ENCODE measurements at places on chromosomes 1 and 21.

GRCh38 chr1:111847466-111847865 is 91.8 kb downstream of the DDX20 start:
- no peak for DNase-seq

DNA sequence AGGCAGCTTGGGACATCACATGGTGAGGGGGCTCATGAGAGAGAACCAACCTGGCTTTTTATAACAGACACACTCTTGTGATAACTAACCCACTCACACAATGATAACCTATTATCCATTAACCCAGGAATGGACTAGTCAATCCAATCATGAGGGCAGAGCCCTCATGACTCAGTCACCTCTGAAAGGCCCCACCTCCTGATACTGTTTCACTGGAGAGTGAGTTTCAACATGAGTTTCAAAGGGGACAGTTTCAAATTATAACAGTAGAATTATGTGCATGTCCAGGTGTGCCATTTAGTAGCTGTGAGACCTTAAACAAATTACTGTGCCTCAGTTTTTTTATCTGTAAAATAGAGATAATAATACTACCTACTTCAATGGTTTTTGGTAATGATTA is 47.6 kb upstream of the PPP2R5A start:
- DNase-seq, result no peak

- no peak for DNase-seq
Measured at GRCh38 chr1:119431836-119432235, 16.9 kb downstream of the HSD3B2 start.

GRCh38 chr1:63126104-63126503 is 196.3 kb upstream of the FOXD3 start:
- no peak for DNase-seq

DNA sequence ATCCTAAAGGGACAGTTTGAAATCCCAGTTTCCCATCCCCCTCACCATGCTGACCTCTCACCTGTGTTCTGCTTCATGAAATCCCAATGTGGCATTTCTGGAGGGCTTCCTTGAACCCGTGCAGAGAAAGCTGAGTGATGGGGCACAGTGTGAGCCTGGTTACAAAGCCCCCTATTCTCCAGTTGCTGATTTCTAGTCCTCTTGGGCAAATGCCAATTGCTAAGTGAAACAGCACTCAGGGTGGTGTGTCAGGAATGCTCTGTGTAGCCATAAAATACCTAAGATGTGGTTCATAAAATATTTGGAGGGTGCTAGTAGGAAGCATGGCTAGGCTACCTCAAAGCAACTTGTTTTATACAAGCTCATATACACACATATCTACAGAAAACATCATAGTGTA is 32.0 kb downstream of the SUSD4 start:
- DNase-seq, result no peak

- no peak for DNase-seq
Measured at GRCh38 chr1:73874806-73875205, 323.2 kb downstream of the LRRIQ3 start.

DNA sequence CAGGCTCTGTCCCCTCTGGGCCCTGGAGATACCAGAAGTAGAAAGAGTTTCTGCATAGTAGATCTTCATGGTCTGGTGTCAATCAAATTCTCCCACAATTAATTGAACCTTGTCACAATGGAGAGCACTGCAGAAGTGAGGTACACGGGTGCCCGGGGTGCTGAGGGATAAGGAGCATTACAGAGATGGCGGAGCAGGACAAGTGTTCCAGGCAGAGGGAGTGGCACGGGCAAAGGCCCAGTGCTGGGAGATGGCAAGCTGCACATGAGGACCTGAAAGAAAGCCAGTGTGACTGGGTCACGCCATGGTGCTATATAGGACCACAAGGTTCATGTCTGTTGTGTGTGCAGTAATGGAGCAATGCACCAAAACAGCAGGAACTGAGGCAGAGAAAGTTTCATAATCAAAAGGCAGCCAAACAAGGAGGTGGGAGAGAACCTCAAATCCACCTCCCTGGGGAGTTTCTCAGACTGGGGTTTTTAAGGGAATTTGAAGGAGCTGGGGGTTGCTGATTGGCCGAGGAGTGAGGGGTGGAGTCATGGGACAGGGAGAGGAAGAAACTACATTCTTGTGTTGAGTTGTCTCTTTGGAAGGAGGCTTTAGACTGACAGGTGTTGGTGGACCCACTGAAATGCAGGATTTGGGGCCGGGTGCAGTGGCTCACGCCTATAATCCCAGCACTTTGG is 27.7 kb downstream of the ACOT11 start:
- no peak for DNase-seq

- DNase-seq, result peak; percentile 17
Measured at GRCh38 chr1:40232444-40232843, 15.3 kb upstream of the TMCO2 start.

GRCh38 chr1:205488074-205488723 is 16.3 kb upstream of the CDK18 start:
- peak; percentile 62 for DNase-seq

DNA sequence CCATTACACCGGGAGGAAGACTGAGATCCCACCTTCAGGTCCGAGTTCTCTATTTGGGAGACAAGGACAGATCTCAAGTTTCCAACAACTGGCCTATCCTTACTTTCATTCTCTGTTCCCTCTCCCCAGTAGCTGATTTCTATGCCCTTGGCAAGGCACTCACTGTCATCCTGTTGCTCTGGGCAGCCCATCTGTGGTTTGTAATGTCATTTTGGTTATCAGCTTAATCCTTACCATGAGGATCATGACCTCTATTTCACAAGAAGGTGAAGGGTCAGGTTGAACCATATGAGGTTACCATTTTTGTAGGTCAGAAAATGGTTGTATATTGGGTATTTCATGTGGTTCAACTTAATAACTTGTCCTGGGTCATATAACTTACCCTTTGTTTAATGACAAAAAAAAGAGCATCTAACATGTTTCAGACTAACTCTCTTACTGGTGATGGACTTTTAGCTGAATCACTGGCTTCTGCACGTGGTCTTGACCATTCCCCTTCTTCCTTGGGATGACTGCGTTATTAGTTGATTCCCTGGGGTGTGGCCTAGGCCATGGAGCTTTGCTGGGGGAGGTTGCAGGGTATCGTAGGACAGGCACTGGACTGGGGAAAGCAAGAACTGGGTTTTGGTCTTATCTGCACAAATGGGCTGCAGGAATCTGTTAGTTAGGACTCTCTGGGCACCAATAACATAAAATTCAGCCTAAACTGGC is 120.2 kb downstream of the ACTL8 start:
- no peak for DNase-seq

DNA sequence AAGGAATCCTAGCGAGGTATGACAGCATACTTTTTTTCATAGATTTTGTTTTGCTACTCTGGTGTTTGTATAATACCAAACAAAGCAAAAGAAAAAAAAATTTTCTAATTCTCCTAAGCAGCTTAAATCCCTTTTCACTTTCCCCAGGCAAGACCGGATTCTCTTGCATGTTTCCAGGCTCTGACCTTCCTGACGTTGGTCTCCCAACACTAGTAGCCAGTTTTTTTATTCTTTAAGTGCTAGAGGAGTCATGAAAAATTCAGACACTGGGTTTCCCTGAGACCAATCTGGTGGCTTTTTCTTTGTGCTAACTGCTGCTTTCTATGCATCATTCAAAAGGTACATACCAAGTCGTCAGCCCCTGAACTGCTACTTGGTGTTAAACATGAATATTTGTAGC is 111.4 kb downstream of the ZNF326 start:
- no peak for DNase-seq
